HAP-1 (cell line): ENCODE measurements at places on chromosomes 11 and 22.

DNA sequence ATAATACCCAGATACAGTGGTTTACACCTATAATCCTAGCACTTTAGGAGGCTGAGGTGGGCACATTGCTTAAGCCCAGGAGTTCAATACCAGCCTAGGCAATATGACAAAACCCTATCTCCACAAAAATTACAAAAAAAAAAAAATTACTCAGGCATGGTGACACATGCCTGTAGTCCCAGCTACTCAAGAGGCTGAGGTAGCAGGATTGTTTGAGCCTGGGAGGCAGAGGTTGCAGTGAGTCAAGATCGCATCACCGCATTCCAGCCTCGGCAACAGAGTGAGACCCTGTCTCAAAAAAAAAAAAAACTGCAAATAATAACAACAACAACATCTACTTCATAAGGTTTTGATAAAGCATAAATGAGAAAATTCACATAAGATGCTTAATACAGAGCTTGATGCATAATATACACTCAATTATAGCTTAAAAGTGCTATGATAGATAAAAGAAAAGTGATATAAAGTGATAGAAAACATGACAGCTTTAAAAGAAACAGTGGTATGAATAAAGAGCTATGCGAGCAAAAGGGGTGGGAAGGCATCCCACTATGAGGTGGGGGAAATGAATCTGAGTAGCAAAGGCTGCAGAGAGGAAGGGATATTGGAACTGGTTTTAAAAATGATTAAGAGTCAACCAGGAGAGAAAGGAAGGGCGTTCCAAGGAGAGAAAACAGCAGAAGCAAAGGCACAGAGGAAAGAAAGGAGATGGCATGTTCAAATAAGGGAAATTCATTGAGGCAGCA is 197.6 kb downstream of the KIF18A start:
- DNase-seq: no peak

- no peak for DNase-seq
These were observed 100.7 kb upstream of the ANO3 start for GRCh38 chr11:26231252-26231661.

GRCh38 chr22:31828739-31829138 is 74.9 kb downstream of the DEPDC5 start:
- DNase-seq: no peak

DNA sequence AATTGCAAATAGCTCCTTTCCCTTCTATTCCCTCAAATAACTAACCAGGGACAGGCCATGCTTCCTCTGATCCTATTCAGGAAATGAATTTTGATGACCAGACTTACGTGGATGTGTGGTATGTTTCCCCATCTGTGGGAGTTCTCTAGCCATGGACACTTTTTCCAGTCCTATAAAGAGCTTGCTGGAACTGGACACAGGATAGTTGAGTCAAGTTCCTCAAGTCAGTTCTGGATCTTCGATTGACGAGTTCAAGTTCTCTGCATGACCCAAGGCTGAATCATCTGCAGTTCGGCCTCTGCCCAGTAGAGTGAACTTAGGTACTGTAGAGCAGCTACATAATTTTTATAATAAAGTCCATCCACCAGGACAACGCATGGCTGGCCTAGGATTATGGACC is 52.7 kb upstream of the CCND1 start:
- DNase-seq: no peak

GRCh38 chr11:75429902-75430713 is 2.9 kb downstream of the KLHL35 start:
- DNase-seq: peak; percentile 50

DNA sequence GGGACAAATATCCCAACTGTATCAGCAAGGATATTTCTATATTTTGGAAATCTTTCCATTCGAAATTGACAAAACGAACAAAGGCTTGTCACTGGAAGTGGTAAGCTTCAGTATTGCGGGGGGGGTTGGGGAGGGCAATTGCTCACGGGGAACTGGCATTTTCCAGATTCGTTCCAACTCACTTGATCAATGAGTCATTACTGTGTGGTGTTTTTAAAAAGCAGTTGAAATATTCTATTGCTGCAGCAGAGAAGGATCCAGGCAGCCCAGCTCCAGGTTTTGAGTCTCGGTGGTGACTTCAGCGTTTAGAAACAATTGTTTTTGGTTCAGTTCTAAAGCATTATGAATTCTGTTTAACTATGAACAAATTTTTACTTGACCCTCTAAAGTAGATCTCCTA is 33.8 kb upstream of the FBLN1 start:
- DNase-seq: peak; percentile 42

- DNase-seq: peak; percentile 28
These were observed 79.0 kb downstream of the AASDHPPT start for GRCh38 chr11:106156290-106156937.

DNA sequence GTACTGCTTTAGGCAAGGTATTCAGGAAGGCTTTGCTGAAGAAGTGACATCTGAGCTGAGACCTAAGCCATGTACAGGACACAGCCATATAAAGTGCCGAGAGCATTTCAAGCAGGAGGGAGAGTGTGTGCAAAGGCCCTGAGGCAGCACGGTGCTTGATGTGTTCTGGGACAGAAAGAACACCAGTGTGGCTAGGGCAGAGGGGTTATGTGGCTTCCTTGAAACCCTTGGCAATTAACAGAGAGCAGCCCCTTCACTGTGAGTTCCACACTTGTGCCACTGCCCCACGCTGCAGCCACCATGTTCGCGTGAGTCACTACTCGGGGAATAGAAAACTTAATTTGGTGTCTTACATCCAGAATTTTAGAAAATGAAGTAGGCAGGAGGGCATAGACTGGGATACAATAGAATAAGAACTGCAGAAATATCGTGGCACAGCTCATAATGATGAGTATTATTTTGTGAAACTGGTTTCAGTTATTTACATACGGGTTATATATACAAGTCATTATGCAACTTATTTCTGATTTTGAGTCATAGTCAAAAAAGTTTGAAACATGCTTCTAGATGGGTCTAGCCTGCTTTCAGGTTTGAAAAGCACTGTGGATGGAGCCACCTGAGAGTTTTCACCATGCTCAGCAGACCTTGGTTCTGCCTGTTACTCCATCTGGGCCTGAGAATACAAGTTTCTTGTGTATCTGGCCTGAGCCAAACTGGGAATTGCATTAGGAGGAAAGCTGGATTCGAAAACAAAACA is 11.8 kb downstream of the IL10RA start:
- DNase-seq: no peak

DNA sequence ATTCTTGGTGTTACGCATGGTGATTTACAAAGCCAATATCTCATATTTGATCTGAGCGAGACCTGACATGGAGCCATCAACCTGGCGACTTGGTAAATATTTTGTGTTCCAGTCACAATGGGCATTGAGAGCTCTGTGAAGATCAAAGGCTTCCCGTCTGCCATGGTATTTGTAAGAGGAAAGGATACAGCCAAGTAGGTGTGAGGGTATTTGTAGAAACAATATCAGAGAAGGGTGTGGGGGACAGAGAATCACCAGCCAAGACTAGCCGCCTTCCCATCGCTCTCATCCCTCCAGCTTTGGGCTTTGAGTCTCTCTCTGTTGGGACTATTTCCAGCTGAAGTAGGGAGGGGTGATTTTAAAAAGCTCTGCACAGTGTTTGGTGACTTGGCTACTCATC is 173.4 kb upstream of the BDNF start:
- no peak for DNase-seq

- no peak for DNase-seq
These were observed 36.2 kb upstream of the DDX6 start for GRCh38 chr11:118827118-118827517.

GRCh38 chr11:3803726-3804495 is 4.4 kb upstream of the PGAP2 start:
- no peak for DNase-seq

DNA sequence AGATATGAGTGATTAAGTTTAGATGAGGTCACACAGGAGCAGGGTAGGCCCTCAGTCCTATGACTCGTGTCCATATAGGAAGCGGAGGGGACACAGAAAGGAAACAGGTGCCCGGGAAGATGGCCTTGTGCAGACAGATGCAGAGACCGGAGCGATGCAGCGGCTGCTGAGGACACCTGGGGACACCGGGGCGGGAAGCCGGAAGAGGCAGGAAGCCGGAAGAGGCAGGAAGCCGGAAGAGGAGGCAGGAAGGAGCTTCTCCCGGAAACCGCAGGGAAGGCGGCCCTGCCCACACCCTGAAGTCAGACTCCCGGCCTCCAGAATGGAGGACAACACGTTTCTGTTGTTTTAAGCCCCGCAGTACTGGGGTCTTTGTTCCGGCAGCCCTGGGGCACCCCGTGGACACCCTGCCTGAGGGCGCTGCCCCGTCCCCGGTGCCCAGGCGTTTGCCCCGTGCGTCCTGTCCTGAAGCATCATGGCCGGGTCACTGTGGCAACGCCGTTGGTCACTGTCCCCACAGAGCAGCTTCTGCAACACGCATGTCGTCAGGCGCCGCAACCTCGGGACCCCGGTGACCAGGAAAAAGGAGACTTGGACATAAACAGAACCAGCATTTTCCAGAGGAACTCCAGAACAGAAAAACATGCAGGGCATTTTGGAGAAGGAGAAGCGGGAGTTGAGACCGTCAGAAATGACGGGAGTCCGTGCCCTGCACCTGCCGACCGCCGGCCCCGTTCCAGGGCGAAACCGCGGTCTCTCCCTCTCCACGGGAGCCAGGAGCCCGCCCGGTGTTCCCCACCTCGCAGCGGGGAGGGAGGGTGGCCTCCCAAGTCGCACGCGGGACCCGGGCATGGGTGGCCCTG is 103.4 kb downstream of the BRD1 start:
- peak; percentile 69 for DNase-seq

- no peak for DNase-seq
These were observed 8.5 kb downstream of the TIMP3 start for GRCh38 chr22:32809786-32810554.

- no peak for DNase-seq
These were observed 11.7 kb downstream of the CAPRIN1 start for GRCh38 chr11:34063061-34063795.

DNA sequence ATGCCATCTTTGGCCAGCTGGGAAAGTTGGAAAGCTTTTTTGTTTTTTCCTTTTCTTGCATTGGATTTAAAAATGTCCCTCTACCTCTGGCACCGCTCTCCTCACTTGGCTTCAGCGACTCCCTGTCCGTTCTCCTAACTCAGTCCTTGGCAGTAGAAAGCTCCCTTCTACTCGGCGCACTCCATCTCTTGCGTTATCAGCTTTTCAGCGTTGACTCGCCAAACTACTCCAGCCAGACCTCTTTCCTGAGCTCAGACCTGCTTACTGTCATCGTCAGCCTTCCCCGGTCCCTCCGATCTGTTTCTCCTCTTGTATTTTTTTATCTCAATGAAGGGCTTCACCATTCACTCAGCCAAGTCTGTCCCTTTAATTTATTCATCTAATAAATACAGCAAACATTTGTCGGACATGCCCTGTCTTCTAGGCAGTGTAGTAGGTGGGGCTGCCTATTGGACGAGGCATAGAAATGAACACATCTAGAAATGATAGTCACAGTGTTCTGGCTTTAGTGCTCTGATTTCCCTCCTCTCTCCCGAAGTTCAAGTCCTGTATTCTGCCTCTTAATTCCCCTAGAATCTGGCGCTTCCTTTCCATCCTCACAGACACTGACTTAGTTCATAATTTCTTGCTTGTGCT is 839 bp downstream of the CEP164 start:
- no peak for DNase-seq

- no peak for DNase-seq
These were observed 280.5 kb downstream of the DDX10 start for GRCh38 chr11:108945341-108945740.

DNA sequence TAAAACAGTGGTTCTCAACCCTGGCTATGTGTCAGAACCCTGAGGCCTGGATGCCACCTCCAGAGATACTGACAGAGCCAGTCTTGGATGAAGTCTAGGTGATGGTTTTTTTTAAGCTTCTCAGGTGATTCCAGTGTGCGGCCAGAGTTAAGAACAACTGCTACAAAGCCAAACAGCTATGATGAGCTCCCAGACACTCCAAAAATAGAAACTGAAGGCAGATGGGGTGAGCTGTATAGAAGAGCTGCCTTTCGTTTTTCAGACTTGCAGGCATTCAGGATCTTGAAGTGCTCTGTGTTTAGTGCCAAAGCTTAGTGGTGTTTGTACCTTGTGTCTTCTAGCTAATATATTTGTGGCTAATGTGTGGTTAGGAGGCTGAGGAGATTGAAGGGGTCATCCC is 14.2 kb downstream of the SCUBE2 start:
- DNase-seq: no peak

- no peak for DNase-seq
These were observed 43.8 kb downstream of the FBLN1 start for GRCh38 chr22:45546333-45547015.

GRCh38 chr11:32573228-32573627 is 10.4 kb upstream of the EIF3M start:
- DNase-seq: no peak
